ENCODE measurements at places on chromosomes 13 and 19. TPM values are rescaled to one million over a fixed set of nuclear protein-coding genes. Genes with fewer than 3 reads are reported as not detected.

GRCh38 chr13:40259899-40260298, 406.5 kb downstream of the FOXO1 start:
- no peaks in the 10 kb centered on the region for H3K36me3 ChIP-seq
- H3K27me3 ChIP-seq = peaks cover 69% of the 10 kb centered on the region
- no peak overlapping the region for H3K4me3 ChIP-seq
- no peak for DNase-seq
- H3K27ac ChIP-seq = no peak overlapping the region

DNA sequence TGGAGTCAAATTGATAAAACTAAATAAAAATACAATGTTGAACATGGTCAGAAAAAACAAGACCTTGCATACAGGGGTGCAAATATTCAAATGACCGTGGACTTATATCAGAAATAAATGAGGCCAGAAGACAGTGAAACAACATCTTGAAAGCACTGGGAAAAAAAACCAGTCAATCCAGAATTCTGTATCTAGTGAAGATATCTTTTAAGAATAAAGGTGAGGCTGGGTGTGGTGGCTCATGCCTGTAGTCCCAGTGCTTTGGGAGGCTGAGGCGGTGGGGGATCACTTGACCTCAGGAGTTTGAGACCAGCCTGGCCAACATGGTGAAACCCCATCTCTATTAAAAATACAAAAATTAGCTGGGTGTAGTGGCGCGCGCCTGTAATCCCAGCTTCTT, 15.2 kb upstream of the CEBPA start:
- H3K4me1 ChIP-seq = no peaks in the 10 kb centered on the region
- no peaks in the 10 kb centered on the region for H3K36me3 ChIP-seq
- no peak overlapping the region for H3K4me3 ChIP-seq
- no peak for DNase-seq
- no peak overlapping the region for H3K27ac ChIP-seq

Gene SELENOV
- not detected for total RNA-seq

GRCh38 chr19:47093841-47094240, 19.7 kb downstream of the ZC3H4 start:
- DNase-seq = no peak
- peaks cover 22% of the 10 kb centered on the region for H3K36me3 ChIP-seq
- H3K27me3 ChIP-seq = no peaks in the 10 kb centered on the region
- H3K4me1 ChIP-seq = peaks cover 28% of the 10 kb centered on the region
- H3K4me3 ChIP-seq = no peak overlapping the region

Gene ZNF844
- 12.7 TPM for total RNA-seq

Gene IQCN
- total RNA-seq = 6.9 TPM

Gene ZNF724
- total RNA-seq = 3.2 TPM

DNA sequence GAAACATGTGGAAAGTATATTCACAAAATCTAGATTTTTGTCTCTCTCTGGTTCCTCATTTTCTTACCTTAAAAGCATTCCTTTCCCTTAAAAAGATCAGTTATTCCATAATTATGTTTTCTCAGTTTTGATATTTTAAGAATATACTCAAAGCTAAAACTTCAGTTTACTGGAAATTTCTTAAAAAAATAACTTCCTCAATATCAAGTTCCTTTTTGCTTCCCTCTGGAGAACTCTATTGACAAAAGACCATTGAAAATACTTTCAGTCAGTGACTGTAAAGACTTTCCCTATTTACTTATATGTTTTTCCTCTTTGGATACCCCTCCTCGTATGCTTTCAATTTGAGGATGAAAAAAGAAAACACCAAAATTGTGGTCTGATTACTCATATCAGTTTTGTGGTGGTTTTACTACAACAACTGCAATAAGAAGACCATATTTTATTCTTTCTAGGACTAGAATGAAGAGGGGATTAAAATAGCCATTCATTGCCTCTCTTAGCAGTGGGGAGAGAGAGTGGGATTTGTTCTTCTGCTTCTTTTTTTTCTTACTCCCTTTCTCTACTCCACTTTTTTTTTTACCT, 113.2 kb downstream of the ESD start:
- H3K4me3 ChIP-seq = no peak overlapping the region
- peaks cover 7% of the 10 kb centered on the region for H3K36me3 ChIP-seq
- peak overlapping the region; percentile 13 for H3K27ac ChIP-seq
- DNase-seq = no peak
- H3K27me3 ChIP-seq = no peaks in the 10 kb centered on the region

DNA sequence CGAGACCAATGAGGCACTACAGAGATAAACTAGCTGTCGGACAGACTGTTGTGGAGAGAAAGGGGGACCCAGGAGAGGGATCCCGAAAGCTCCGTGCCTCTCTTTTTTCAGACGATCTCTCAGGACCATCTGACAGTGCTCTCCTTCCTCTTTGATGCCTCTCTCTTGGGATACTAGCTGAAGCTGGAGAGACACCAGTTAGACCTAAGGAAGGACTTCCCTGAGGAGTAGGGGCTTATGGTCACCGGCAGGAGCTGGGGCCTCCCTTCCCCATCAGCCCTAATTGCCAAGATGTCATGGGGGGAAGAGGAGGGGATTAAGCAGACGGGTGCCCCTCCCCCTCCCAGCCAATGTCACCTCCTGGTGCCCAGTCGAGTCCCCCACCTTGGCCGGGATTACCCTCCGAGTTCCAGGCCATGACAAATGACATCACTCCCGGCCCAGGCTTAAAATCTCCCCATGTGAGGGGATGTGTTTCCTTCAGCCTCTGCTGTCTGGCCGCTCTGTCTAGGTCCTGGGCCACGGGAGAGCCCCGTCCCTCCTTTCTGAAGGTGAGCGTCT, at the start of gene CRX:
CRX (plus strand) TSS at position 478 of the 561 bp plus-strand sequence. CDS start 12,507 bp downstream, outside the sequence.
- DNase-seq = no peak
- no peaks in the 10 kb centered on the region for H3K36me3 ChIP-seq
- peaks cover 3% of the 10 kb centered on the region for H3K4me1 ChIP-seq

GRCh38 chr13:91154558-91155353, 192.7 kb upstream of the MIR17HG start:
- H3K4me1 ChIP-seq = peaks cover 60% of the 10 kb centered on the region
- no peak overlapping the region for H3K4me3 ChIP-seq
- peaks cover 2% of the 10 kb centered on the region for H3K27me3 ChIP-seq
- DNase-seq = no peak
- H3K36me3 ChIP-seq = no peaks in the 10 kb centered on the region

DNA sequence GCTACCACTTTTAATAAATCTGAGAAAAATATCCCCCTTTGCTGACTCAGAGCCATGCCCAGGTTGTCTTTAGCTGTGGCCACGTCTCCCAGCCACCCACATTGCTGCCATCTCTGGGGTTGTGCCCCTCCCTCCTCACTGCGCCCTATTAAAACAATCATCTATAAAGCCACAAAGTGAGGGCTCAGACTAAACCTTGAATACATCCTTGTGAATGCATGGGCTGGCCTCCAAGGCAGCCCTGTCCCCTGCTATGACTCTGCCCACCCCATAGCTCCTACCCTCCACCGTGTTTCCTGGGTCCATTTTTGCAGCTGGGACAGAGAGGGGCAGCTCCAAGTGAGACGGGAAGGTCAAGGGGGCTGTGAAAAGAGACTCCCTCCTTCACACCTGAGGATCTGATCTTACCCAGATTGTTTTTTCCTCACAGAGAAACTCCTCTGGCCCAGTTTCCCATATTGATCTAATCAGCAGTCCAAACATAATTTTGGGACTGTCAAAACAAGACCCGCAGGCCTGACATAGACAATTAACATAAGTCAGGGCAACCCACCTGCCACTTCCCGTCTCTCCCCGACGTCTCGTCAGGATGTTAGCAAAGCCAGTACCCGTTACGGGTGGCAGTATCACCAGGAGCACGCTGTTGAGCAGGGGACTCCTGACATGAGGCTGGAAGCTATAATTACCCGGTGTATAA, 199.0 kb downstream of the KATNAL1 start:
- H3K27me3 ChIP-seq = no peaks in the 10 kb centered on the region
- H3K36me3 ChIP-seq = no peaks in the 10 kb centered on the region
- DNase-seq = no peak
- no peak overlapping the region for H3K27ac ChIP-seq
- no peak overlapping the region for H3K4me3 ChIP-seq
